Right atrium auricular region (tissue), 2 donors: ENCODE measurements at places on chromosomes 6 and 20. TPM values are rescaled to one million over a fixed set of nuclear protein-coding genes. Genes with fewer than 3 reads are reported as not detected.

PRICKLE4 gene
- 4.3 TPM for total RNA-seq

EPHA7 gene
- total RNA-seq, result 8.4 TPM

AURKA gene
- total RNA-seq, result 7.6 TPM

PRKN gene
- total RNA-seq, result 15.7 TPM

TNNC2 gene
- not detected for total RNA-seq

TOMM6 gene
- 172 TPM for total RNA-seq

TSHZ2 gene
- 3.3 TPM for total RNA-seq

MAP1LC3A gene
- 111 TPM for total RNA-seq

RREB1 gene
- 30.3 TPM for total RNA-seq

LRRC1 gene
- total RNA-seq, result 5.3 TPM

MYLK2 gene
- 0.12 TPM for total RNA-seq

SLC26A8 gene
- not detected for total RNA-seq

SOX4 gene
- 5.1 TPM for total RNA-seq

DNA sequence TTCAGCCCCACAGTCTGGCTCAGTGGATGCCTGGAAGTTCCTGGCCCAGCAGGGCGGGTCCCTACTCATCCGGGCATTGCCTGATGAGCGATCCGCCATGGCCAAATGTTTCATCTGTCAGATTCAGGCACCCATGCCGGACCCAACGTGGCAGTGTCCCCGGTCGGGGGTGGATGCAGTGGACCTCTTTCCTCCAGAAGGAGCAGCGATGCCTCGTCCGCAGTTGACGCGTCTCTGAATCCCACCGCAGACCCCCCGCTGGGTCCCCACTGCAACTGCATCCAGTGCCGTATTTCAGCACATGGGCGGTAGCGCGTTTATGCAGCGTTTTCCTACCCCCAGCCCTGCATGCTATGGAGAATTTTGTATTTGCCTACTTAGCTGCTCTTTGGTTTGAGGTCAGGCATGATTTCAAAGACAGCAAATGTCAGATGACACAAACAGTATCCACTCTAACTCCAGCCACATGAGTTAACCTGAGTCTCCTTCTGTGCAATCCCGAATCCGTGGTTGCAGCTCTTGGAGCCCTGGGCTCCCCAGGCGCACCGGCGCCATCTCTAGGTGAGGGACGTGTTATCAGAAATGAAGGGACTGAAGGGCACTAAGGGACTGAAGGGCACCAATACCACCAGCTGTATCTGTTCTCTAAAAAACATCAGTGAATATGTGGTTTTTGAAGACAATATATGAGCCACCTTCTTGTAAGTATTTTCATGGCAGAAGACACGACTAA is 72.6 kb upstream of the THBS2 start:
- DNase-seq, result no peak

- DNase-seq, result no peak
Measured at GRCh38 chr6:137772541-137773250, 94.4 kb upstream of the TNFAIP3 start.

- no peak for DNase-seq
Measured at GRCh38 chr6:122730775-122731386, 48.6 kb upstream of the FABP7 start.

GRCh38 chr20:19977373-19977770 is 39.8 kb upstream of the NAA20 start:
- no peak for DNase-seq

DNA sequence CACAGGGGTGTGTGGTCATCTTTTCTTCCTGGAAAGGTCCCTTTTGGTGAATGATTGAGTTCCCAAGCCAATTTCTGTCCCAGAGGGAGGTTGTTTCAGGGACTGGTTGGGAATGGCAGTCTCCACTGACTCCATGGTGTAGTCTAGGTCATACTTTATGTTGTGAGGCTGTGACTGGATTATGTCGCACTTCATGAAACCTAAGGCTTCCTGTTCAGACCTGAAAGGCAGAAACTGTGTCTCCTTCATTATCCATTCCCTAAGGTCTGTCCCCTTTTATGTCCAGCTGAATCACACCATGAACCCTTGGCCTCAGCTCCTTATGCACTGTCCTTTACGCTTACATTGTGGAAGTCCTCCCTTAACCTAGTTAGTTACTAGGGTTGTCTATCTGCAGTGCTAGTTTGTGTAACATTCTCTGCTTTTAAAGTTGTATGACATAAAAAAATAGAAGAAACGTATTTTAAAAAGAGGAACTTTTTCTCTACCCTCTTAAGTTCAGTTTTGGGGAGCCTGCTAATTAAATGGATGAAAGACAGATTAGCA is 191.3 kb downstream of the JARID2 start:
- DNase-seq, result no peak

GRCh38 chr6:139378882-139379341 is 4.5 kb upstream of the CITED2 start:
- DNase-seq, result no peak

DNA sequence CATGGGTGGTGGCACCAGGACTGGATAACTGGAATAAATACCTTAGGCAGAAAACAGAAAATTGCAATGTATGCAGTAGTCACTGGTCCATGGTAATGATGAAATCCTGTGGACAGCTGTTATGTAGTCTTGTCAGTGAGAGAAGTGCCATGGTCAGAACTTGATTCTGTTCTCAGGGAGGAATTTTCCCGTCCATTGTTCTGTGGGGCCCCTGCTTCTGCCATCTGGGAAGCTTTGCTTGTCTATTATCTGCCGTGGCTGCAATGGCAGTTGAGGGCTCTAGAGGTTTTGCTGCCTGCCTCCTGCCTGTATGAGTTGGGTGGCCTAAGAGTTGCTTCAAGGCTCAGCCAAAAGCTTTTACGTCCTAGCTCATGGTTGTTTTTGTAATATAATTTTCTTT is 126.8 kb upstream of the SLC35B3 start:
- no peak for DNase-seq

DNA sequence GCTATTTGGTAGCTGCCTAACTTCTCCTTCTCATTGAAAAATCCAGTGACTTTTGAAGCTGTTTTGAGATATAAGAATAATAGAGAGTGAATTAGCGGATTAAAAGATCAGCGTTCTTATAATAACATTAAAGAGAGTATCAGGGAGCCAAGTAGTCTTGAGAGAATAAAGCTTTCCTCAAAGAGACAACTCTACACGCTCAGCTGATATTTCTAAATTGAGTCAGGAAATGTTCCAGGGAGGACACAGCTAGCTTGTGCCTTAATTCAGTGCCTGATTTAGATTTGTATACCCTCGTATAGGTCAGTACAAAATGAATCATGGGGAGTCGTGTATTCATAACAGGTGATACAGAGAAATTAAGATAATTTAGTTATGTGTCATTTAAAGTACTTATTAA is 75.1 kb upstream of the QKI start:
- DNase-seq, result no peak

GRCh38 chr20:47198254-47198671 is 158.2 kb downstream of the ZMYND8 start:
- no peak for DNase-seq

- DNase-seq, result no peak
Measured at GRCh38 chr6:157943249-157943963, 38.3 kb upstream of the SYNJ2 start.

DNA sequence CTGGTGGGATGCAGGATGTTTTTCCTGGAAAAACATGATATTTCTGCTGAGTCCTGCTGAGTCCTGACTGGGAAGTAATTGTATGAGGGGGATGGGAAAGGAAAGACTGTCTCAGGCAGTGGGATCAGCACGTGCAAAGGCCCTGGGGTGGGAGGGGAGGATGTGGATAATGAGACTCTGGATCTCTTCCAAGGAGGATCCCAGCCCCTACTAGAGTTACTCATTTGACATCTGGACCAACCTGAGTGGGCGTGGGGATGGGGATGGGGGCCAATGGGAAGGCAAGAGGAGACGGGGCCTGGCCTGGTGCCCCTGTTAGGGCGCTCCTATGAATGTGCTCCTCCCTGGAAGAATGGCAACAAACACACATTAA is 73.0 kb downstream of the CD40 start:
- no peak for DNase-seq

- DNase-seq, result no peak
Measured at GRCh38 chr6:109050012-109050411, 44.6 kb downstream of the SESN1 start.

DNA sequence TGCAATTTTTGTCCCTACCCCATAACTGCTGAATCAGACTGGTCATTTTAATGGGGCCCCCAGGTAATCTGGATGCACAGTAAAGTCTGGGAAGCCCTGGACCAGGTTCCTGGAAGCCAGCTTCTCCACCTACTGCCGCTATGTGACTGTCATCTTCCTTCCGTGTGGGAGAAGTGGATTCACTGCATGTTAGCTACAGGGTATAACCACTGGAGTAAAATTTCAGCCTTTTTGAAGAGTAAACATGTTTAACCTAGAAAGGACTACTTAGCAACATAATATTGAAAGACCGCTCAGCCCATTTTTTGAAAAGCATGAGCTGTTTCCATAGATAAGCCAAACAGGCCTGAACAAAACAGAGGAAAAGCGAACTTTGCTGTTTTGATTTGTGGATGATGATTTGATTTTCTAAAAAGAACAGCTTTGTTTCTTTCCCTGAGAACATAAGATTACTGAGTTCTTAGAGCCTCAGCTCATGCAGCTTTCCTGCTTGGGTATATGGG is 208.1 kb downstream of the PLCB4 start:
- no peak for DNase-seq

- no peak for DNase-seq
Measured at GRCh38 chr6:64266351-64266821, 630.8 kb downstream of the PHF3 start.

DNA sequence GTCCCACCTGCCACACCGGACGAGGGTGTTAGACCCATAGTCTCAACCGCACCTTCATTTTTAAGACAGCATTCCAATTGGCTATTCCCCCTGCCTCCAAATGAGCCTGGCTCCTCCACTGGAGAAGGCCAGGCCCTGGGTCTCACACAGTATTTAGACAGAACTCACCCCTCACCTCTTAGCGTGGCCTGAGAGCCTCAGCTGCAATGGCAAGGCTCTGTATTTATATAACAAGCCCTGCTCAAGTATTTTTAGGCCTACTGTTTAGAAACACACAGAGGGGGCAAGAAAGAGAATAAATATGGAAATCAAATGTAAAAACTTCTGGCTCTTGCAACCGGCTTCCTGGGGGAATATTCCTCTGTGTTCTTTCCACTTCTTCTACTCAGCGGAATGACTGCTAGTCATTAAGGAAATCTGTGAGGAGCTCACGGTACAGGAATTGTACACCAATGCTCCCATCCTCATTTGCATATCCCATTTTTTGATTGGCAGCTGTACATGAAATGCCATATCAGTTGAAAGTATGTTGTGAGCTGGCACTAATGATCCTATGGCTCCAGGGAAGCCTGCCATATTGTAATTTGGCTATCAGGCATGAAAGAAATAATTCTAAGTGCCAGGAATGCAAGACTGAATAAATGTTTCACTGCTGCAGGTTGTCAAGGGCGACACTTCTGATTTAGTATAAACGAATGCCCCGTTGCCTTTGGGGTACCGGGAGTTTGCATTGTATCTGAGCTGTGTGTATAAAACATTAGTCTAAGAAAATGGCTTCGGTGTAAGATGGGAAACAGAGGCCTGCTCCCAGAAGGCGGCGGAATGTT is 207.5 kb downstream of the ZNF217 start:
- no peak for DNase-seq

DNA sequence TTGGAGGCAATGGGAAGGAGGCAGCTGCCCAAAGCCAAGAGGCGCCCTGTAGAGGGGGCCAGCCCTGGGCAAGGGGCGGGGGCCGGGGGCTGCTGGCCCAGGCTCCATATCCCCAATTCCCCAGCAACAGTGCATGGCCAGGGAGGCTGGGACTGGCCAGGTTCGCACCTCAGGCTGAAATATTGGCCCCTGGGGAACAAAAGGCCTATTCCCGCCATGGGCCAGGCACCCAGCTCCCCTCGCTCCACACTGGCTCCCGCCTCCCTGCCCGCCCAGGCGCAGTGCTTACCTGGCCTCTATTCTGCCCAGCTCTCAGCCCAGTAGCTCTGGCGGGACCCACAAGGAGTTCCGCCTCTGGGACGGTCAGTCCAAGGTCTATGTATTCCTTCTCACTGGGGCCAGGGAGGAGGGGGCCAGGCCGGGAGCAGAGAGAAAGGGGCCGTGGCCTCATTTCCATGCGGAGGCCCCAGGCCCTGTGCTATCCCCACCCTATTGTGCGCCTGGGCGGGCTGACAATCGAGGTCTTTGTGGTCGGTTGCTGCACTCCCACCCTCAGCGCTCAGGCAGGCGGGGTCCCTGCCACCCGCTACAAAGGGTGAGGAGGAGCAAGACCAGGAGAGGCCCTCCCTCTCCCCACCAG is 42.3 kb downstream of the YTHDF1 start:
- DNase-seq, result no peak

GRCh38 chr6:36484736-36485135 is 41.9 kb downstream of the KCTD20 start:
- no peak for DNase-seq

- no peak for DNase-seq
Measured at GRCh38 chr20:48166082-48166835, 381.0 kb upstream of the SULF2 start.

- no peak for DNase-seq
Measured at GRCh38 chr20:56797023-56797422, 167.9 kb downstream of the TFAP2C start.

- DNase-seq, result no peak
Measured at GRCh38 chr6:113629975-113630737, 227.0 kb upstream of the MARCKS start.

DNA sequence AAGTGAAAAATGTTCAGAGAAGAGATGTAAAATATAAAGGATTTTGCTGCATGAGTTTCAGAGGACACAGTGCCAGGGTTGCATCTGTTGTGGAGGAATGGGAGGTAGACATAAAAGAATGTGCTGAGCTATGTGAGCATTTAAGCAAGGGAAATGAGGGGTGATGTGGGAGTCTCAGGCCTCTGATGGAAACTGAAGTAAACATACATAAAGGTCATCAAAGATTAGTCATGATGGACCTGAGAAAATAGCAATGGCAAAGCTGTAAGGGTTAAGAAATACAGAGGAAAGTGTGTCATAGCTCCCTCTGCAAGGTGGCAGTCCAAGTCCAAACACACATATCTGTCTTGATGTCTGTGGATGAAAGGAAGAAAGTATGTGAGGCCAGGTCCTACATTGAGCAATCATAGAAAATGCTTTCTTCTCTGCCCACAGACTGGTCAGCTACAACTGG is 306.6 kb upstream of the ECI2 start:
- no peak for DNase-seq

GRCh38 chr20:32193996-32194395 is 13.5 kb downstream of the PLAGL2 start:
- no peak for DNase-seq

GRCh38 chr6:27868311-27868710 is 43.9 kb downstream of the OR2B2 start:
- no peak for DNase-seq

DNA sequence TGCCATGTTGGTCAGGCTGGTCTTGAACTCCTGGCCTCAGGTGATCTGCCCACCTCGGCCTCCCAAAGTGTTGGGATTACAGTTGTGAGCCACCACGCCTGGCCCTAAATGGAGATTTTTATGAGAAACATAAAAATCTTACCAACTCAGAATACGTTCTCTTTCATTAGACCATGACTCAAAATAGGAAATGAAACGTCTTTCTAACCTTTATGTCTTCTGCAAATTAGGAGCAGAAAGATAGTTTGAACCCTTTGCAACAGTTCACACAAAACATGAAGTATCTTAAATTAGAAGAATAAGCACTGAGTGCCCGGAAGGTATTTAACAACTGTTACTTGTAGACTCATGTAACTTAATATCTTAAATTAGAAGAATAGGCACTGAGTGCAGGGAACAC is 48.3 kb downstream of the AHI1 start:
- no peak for DNase-seq
